Activated T-cell treated with anti-CD3 and anti-CD28 coated beads, Interleukin-2, amount 50 U/mL, for 48 hours (primary cell): ENCODE measurements at places on chromosomes 11 and 22.

GRCh38 chr11:206002-206384 is 1.2 kb downstream of the BET1L start:
- peak; percentile 21 for DNase-seq

- DNase-seq = no peak
Observed at GRCh38 chr22:43185860-43186261, 1.1 kb downstream of the TTLL12 start.

GRCh38 chr11:116046127-116046526 is 541.9 kb upstream of the CADM1 start:
- DNase-seq = no peak

DNA sequence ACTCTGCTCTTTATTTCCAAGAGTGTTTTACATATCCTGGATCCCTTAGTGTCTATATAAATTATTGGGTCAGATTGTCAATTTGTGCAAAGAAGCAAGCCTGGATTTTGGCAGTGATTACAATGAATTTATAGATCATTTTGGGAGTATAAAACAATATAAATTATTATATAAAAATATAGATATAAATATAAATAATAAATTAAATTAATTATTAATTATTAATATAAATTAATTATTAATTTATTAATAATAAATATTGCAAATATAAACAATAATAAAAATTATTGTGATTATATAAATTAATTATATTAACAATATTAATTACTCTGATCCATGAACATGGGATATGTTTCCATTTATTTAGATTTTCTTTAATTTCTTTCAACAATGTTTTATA is 32.5 kb downstream of the RTL6 start:
- DNase-seq = no peak

DNA sequence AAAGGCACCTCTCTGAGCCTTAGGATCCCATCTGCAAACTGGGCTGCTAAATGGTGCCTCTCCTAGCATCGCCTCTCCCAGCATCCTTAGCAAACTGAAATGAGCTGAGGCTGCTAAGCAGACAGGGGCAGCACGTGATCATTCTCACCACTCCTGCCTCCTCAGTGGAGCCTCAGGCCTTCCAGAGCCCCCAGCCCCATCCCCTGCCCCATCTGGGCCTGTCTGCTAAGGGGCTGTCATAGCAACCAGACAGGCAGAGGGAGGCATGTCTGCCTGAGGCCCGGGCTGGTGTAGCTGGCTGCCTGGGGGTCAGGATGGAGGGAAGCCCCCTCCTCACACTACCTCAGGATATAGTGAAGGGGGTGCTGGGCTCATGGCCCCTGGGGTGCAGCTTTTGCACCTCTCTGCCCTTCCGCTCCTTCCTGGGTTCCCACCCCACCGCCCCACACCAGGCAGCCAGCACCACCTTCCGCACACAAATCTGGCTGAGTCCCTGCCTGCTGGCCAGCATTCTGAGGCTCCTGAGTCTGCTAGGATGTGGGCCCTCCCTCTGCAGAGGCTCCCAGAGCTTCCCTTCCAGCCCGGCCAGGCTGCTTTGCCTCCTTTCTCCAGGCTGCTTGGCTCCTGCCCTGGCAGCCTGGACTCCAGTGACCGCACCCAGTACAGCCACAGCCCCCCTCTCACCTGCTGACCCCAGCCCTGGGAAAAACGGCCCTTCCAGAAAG is 47.5 kb upstream of the TTLL12 start:
- no peak for DNase-seq
